ENCODE measurements at places on chromosomes 13 and 19.

- DNase-seq, result no peak
These were observed 304.4 kb downstream of the DCLK1 start for GRCh38 chr13:35826626-35827254.

GRCh38 chr19:1489463-1490310 is 463 bp downstream of the PCSK4 start:
- DNase-seq, result no peak

GRCh38 chr13:110127986-110128511 is 178.9 kb downstream of the COL4A1 start:
- peak; percentile 56 for DNase-seq

- no peak for DNase-seq
These were observed 5.9 kb upstream of the SIGLEC7 start for GRCh38 chr19:51135986-51136762.

GRCh38 chr13:43472980-43473379 is 313.8 kb downstream of the ENOX1 start:
- peak; percentile 11 for DNase-seq

GRCh38 chr19:42313096-42313839 is at the start of gene TMEM145:
TMEM145 (plus strand) TSS chr19:42313309; CDS start chr19:42313377, 68 bp downstream.
- DNase-seq, result peak; percentile 38

- DNase-seq, result no peak
These were observed 60.2 kb downstream of the PEX11G start for GRCh38 chr19:7428651-7429113.

DNA sequence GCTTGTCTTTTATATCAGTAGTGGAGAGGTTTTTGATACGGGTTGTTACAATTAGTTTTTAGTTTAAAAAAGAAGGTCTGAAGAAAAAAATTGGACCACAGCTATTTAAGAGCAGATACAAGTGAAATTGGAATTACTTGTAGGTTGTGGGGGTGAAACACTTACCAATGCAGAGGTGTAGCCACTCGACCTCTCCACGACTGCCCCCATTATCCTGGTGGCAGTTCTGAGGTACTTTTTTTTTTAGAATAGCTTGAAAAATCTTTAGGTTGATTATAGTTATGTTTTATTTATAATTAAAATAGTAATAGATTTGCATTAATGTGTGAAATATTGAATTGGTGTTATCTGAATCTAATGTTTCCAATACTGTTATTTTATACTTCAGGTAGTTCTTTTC is 60.7 kb downstream of the PAN3 start:
- DNase-seq, result no peak

- no peak for DNase-seq
These were observed 500.9 kb upstream of the HTR2A start for GRCh38 chr13:47397739-47398138.

GRCh38 chr13:67061750-67062149 is 168.4 kb downstream of the PCDH9 start:
- DNase-seq, result no peak

- no peak for DNase-seq
These were observed 402 bp downstream of the ZSWIM9 start for GRCh38 chr19:48170817-48171347.

DNA sequence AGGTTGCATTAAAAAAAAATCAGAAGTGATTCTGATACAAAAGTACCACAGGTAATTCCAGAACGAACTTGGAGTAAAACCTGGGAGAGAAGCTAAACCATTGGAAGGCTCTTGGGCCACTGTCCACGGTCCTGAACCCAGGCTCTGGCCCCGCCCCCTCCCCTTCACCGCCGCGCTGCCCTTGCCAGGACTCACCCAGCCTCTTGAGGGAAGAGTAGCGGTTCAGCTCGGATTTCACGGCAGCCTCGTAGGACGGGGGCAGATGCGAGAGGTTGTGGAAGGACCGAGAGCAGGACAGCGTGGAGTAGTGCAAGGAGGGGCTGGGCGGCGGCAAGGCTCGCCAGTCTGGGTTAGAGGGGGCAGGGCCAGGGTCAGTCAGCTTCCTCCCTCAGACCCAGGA is 5.7 kb downstream of the SHISA7 start:
- DNase-seq, result peak; percentile 54

GRCh38 chr13:31853643-31854326 is 114.5 kb downstream of the RXFP2 start:
- no peak for DNase-seq

GRCh38 chr19:17210296-17210695 is 4.9 kb upstream of the USE1 start:
- DNase-seq, result no peak

- DNase-seq, result no peak
These were observed 7.7 kb downstream of the HOMER3 start for GRCh38 chr19:18933297-18933696.

DNA sequence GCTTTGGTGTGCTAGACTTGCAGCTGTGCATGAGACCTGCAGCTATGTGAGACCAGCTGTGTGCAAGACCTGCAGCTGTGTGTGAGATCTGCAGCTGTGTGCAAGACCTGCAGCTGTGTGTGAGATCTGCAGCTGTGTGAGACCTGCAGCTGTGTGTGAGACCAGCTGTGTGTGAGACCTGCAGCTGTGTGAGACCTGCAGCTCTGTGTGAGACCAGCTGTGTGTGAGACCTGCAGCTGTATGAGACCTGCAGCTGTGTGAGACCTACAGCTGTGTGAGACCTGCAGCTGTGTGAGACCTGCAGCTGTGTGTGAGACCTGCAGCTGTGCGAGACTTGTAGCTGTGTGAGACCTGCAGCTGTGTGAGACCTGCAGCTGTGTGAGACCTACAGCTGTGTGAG is 6.7 kb upstream of the DCUN1D2 start:
- no peak for DNase-seq

- no peak for DNase-seq
These were observed 764.0 kb upstream of the SLITRK5 start for GRCh38 chr13:86907156-86907555.

- DNase-seq, result peak; percentile 33
These were observed 299.0 kb downstream of the ITGBL1 start for GRCh38 chr13:101751488-101751887.

- DNase-seq, result no peak
These were observed 419.9 kb upstream of the PRR20A start for GRCh38 chr13:56720841-56721240.

- no peak for DNase-seq
These were observed 724 bp upstream of the ZNF780A start for GRCh38 chr19:40091205-40092129.

GRCh38 chr19:32971012-32971595 is 654 bp downstream of the CEP89 start:
- DNase-seq, result no peak

DNA sequence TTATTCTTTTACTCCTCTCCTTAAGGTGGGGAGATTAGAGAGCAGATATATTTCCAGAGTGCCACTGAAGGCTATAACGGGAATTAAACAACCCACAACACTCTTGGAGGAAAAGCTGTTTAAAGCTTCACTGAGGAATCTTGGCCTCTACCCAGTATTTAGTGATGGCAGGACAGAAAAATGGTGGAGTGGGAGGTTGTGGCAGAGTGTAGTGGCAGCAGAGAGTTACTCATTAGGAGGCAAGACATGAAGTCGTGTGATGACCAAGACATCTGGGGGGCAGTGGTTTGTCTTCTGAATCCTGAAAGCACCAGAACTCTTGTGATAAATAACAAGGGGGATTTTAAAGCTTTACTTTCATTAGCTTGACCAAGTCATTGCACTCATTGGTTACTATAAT is 563.5 kb upstream of the SLITRK5 start:
- DNase-seq, result no peak

DNA sequence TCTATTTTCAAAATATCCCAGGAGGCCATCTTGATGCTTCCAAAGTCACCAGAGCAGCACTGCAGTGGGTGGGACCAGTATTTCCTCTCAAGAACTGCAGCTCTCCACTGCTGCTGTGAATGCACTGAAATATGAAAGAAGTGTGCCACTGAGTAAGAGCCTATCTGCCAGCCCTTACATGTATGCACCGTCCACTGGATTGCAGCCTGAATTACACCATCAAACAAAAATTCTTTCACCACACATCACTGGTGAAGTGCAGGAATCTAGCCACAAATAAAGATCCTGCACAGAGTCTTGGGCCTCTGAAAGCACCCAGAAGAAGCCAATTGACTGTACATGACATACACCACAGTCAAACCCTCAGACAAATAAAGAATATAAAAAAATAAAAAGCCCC is 249.0 kb downstream of the LHFPL6 start:
- peak; percentile 68 for DNase-seq

DNA sequence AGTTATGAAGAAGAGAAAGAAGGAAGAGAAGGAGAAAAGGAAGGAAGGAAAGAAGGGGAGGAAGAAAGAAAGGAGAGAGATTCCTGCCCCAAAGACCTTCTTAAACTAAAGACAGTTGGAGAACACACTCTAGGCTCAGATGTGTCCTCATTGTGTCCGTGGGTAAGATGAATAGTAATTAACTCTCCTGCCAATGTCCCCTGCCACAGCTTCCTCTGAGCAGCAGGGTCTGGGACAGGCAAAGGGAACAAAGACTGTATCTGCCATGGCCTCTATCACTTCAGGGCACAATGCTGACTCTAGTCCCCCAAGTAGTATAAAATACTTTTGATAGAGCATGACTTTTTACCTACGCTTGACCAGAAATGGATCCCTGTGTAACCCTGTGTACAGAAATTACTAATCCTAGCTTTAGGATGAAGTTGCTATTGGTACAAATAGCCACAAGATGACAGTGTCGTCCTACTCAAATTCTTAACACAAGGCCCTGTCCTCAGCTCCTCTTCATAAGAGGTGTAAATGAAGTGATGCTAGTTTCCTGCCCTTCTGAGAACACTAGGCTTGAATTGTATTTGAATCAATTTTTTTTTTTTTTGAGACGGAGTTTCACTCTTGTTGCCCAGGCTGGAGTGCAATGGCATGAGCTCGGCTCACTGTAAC is 186.2 kb upstream of the GPR12 start:
- DNase-seq, result peak; percentile 41

GRCh38 chr13:41107584-41108014 is 25.0 kb downstream of the KBTBD6 start:
- no peak for DNase-seq

DNA sequence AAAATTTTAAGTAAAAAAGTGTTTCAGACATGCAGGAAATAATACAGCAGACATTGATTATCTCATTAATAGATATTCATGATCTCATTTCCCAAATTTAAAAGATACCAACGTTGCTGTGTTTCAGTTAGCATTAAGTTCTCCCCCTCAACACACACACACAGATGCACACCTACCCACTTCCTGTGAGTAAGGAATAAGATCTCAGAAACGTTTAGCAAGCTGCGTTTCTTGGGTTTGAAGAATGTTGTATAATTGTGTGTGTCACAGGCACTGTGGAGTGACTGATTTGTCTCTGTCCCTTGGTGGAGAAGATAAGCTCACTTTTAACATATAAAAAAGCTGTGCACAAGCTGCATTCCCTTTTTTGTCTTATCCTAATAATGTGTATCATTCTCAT is 196.8 kb downstream of the PDS5B start:
- peak; percentile 4 for DNase-seq

- no peak for DNase-seq
These were observed 103.3 kb upstream of the HTR2A start for GRCh38 chr13:47000165-47000564.

DNA sequence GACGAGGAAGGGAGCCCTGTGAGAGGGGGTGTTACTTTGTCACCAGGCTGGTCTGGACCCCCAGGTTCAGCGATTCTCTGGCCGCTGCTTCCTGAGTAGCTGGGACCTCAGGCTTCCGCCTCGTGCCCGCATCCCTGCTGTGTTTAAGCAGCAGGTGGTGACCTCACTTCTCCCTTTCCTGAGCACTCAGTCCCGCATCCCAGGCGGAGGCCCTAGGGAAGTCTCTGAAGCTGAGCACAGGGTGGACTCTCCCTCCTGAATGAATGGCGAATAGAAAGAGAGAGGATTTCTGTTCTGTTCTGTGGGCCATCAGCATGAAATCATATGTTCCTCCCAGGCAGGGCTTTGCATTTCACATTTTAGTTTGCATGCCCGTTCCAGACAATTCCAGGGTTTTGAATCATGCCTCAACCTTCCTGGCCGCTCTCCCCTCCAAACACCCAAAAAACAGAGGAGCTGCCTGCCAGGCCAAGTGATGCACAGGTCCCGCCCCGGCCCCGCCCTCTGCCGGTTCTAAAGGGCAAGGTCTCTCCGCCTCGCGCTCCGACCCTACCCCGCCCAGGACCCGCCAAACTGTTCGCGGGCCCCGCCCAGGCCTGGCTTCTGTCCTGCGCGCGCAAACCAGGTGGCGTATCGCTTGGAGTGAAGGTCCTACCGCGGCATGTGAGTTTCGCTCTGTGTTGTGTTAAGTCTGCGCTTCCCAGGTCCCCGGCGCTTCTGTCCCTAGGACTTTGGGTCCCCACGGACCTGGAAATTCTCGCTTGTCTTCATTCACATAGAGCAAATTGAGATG is 35.1 kb upstream of the ZNF808 start:
- DNase-seq, result no peak

GRCh38 chr13:59879281-59879680 is 284.4 kb downstream of the DIAPH3 start:
- no peak for DNase-seq

DNA sequence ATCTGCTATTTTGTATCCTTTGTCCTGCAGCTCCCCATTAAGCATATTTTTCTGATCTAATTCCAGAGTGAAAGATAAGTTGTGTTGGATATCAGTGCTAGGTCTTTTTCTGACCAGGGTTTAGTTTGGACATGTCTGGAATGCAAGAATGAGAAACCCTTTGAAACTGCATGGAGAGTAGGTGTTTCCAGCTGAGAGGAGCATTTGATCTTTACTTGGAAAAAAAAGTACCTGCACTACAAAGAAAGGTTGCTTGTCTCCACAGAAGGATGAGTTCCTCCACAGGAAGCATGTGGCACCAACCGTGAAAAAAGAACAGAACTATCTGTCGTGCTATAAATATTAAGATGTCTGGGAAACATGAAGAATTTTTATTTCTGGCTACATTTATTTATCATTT is 36.6 kb upstream of the MED4 start:
- no peak for DNase-seq

GRCh38 chr13:108943842-108944241 is 314.4 kb downstream of the MYO16 start:
- no peak for DNase-seq

DNA sequence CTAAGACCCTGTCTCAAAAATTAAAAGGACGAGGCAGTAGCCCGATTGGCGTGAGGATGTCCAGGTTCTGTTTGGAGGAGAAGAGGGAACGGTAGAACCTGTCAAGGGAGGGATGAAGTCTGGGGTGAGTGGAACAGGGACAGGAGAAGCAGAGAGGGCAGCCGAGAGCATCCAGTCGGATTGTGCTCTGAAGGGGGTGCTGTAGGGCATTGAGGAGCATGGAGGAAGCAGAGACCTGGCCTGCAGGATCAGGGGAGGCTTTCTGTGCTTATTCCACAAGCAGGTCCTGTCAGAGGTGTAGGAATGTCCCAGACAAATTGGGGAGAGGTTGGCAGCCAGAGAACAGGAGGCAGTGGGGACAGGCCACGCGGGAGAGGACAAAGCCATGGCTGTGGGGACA is 14.1 kb downstream of the AP2A1 start:
- DNase-seq, result no peak

- DNase-seq, result no peak
These were observed 12.5 kb downstream of the CAPN12 start for GRCh38 chr19:38731654-38732301.

- no peak for DNase-seq
These were observed 70.5 kb downstream of the ZNF568 start for GRCh38 chr19:36986601-36987000.

GRCh38 chr19:24065243-24065642 is 21.7 kb upstream of the ZNF254 start:
- no peak for DNase-seq

GRCh38 chr19:52638601-52639000 is 446 bp upstream of the ZNF83 start:
- DNase-seq, result no peak

- DNase-seq, result no peak
These were observed 37.4 kb downstream of the COG6 start for GRCh38 chr13:39692660-39693438.

GRCh38 chr13:113902481-113902880 is 38.6 kb upstream of the GAS6 start:
- DNase-seq, result peak; percentile 84

Measured in fibroblast of skin of scalp (primary cell).